Stimulated activated CD4-positive, alpha-beta T cell treated with anti-CD3 and anti-CD28 coated beads, Interleukin-1b, Interleukin-23, amount 100 ng/mL, for 1 hour (primary cell): ENCODE measurements at places on chromosomes 1 and 21.

DNA sequence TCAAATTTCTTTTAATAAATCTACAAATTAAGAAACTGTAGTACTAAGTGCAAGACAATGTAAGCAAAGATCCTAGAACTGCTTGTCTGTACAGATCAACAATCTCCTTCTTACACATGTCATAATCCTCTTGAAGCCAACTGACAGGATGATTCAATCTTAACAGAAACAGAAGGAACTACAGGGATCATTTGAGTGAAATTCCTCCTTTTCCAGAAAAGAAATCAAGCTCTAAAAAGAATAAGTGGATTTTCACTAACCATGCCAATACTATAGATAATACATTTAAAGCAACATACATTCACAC is 53.2 kb downstream of the RAB3GAP2 start:
- DNase-seq = no peak

- DNase-seq = no peak
Measured at GRCh38 chr21:43347461-43348169, 79.3 kb downstream of the SIK1 start.

GRCh38 chr1:226491093-226491850 is 57.3 kb upstream of the STUM start:
- DNase-seq = no peak

DNA sequence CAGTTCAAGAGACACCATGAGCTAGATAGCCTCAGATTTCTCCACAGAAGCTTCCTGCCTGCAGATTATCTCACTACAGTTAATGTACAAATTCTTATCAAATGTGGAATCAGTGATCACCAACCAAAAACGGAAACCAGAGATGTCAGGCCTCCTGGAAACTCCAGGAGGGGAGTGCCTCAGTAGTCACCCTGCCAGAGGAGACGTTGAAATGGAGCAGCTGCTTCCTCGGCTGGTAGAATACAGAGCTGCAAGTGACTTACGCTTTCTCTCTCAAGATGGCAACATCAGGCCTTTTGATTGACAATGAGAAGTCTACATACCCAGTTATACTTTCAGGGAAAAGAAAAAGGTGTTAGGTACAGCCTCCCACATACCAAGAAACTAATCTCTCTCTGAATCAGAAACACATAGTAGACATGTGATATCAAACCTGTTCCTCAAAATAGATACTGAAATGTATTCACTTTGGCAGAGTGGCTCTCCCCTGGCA is 52.2 kb downstream of the ACP6 start:
- DNase-seq = no peak

GRCh38 chr1:108117945-108118902 is 81.9 kb downstream of the SLC25A24 start:
- DNase-seq = no peak

DNA sequence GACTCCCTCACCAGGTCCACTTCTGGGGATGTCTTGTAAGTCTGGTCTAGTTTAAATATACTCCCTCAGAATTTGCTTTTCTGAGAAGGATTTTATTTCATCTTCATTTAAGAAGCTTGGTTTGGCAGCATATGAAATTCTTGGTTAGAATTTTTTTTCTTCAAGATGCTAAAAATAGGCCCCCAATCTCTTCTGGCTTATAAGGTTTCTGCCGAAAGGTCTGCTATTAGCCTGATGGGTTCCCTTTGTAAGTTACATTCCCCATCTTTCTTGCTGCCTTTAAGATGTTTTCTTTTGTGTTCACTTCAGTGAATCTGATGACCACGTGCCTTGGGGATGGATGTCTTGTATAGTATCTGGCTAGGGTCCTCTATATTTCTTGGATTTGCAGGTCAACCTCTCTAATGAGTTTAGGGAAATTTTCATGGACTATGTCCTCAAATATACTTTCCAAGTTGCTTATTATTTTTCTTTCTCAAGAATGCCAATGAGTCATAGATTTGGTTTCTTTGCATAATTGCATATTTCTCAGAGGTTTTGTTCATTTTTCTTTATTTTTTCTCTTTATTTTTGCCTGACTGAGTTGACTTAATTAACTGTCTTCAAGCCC is 19.4 kb downstream of the TCP10L start:
- no peak for DNase-seq

GRCh38 chr21:25961042-25961441 is 209.5 kb downstream of the APP start:
- no peak for DNase-seq

- DNase-seq = no peak
Measured at GRCh38 chr1:234517110-234517802, 38.3 kb upstream of the TARBP1 start.

DNA sequence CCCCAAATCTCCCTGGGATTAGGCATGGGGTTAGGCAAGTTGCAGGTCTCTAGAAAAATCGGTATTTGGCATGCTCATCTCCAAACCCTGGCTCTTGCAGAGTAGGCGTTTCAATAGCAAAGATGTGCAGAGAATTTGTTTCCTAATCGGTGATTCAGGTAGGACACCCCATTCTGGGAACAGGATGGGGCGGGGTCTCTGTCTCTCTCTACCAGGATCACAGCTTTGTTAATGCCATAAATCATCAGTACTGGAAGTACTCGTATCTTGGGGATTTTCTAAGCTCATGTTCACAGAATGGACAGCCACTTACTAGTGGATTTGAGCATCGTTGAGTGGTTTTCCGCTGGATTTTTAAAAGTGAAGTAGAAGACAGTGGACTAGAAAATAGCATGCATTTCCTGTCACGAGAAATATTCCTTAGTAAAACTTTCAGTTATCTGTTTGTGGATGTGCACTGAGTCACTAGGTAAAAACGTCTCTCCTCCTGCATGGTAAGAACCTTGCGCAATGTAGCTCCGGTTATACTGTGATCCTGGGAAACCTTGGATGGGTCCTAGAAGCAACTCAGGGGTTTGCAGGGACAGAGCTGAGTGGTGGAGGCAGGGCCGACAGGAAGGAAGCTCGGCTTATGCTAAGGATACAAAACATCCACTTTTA is 5.1 kb downstream of the TMEM51 start:
- no peak for DNase-seq

GRCh38 chr1:192608671-192609070 is 27.3 kb upstream of the RGS13 start:
- DNase-seq = no peak

GRCh38 chr1:156464825-156465452 is 35.6 kb downstream of the MEF2D start:
- no peak for DNase-seq

DNA sequence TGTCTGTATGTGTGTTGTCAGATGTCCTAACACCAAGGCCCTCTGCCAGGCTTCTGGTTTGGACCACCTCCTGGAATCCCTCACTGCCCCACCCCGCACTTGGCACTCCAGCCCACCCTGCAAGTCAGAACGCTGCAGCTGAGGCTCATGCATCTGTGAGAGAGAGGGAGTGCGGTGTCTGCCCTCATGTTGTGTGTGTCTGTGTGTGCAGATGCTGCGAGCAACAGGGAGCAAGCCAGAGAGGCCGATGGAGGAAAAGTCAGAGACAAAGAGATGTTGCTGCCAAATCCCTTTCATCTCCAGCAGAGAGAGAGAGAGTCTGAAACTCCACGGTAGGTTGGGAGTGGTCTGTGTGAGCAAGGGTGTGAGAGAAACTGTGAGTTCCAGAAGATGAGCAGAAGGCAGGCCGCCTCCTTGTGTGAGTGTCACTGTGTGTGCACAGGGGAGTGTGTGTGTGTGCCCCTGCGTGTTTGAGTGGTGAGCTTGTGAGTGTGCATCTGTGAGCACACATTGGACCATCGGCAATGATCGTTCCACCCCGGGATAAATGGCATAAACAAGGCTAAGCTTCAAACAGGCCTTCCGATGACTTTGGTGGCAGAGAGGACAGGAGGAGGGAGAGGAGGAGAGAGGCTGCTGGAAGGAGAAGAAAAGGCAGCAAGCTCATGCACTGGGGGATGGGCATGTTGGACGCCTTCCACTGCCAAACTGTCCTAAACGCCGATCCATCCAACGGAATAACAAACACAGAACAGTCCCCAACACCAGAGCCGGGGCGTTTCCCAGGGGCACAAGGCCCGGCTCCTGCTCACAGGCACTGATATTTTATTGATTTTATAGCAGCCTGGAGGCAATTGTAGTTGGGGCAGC is 99.2 kb upstream of the GRIK3 start:
- DNase-seq = no peak

DNA sequence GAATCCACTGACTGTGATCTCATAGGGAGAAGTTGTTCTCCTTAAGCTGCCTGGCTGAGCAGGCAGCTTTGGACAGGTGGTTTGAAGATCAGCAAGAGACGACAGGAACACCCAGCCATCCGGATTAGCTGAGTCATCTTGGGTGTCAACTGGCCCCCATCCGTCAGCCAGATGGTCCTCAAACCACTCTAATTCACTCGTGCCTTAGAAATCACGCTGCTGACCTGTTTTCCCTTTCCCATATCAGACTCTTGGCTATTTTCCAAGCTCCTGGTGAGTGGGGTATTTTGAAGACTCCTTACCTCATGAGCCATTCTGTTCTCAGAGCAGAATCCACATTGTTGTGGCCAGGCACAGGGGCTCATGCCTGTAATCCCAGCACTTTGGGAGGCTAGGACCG is 149.1 kb upstream of the L1TD1 start:
- no peak for DNase-seq

DNA sequence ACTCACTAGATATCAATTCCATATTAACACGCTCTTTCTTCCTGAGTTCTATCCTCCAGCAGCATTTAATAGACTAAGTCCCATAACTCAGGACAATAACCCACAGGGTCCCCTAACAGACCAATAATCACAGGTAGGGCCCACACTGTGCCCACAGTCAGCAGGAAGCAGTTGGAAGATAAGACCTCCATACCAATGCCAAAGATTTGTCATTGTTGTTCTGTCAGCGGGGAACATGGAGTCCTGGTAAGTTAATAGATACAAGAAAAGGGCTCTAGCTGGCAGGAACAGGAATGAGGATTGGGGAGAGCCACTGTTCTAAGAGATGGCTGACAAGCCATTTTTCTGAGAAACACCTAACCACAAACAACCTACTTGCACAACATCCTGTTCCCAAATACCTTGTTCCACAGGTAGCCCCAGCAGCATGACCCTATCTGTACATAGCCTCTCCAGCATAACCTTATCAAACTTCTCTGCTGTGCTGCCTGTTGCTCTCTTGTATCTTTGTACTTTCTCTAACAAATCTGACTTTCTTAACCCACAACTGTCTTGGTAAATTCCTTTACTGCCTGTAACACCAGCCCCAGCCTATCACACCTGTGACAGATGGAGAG is 142.0 kb upstream of the KCNJ15 start:
- DNase-seq = no peak

DNA sequence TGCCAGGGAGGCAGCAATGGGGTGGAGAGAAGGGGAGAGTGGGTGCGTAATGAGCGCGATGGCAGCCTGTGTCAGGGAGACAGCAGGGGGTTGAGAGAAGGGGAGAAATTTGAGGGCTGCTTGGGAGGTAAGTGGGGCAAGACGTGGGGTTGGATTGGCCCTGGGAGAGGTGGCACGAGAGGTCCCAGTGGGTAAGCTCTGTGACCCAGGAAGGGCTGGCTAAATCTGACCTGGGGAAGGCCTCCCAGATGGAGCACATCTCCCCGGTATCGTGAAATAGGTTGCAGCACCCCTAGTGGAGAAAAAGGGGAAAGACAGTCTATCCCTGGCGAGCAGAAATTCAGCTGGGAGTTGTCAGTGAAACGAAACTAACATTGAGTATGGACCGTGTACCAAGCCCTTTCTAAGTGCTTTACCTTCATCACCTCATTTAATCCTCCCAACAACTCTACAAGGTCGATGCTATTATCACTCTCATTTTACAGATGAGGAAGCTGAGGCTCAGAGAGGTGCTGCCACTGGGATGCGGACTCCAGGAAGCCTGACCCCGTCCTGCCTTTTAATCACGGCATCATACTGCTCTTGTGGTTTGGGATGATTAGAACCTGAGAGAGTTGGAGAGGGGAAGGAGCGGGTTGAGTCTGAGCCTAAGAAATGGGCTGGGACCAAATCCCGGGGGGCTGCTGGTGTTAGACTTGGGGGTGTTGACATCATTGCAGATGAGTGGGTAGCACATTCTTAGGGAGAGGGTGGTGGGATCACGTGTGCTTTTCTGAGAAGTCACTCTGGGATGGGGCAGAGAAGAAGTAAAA is 56.6 kb upstream of the RPL11 start:
- DNase-seq = no peak

DNA sequence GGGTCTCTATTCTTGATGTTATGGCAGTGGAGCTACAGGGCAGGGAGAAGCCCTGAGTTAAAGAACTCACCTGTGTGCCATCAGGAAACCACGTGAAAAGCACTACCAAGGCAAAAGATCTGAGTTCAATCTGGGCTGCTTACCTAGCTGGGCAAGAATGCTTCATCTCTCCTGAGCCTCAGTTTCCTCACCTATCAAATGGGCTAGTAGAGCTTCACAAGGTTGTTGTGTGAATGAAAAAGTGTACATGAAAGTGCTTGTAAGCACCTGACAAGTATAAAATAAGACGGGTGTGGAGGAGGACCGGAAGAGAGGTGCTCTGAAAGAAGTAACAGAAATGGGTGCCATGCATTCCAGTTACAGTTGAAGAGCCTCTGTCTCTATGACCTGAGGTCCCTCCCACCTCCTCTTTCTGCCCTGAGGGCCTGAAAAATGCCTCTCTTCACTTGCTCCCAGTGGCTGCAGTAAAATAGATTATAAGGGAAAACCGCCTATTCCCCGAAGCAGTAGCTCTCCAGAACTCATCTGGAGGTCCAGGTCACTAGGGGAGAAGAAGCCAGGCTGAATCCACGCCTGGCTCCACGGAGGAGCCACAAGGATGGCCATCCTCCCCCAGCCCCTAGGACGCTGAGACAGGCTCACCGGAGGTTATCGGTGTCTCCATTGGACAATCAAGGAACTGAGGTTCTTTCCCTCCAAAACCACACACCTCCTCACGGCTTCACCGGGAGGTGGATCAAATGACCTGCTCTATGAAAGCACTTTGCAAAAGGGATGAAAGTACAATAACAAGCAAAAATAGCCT is 1.4 kb downstream of the GPR161 start:
- DNase-seq = no peak
